ENCODE measurements at places on chromosomes 5 and 9.

DNA sequence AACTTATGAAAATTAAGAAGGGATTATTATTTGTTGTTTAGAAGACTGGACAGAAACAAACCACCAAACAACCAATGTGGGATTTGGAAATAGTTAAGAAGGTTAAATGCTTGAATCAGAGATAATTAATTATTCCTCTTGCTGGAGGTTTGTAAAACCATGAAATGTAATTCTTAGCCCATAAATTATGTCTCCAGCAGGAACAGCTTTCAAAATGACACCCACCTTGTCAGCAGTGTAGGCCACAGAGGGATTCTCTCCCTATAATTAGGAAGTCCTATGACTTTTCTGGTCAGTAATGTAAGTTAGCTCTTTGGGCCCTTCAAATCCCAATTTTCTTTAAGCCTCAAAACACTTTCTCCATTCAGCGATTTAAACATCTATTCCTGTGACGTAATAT is 63.3 kb downstream of the DRD1 start:
- no peak for DNase-seq

GRCh38 chr5:181223729-181224389 is 778 bp downstream of the TRIM41 start:
- DNase-seq, result no peak

DNA sequence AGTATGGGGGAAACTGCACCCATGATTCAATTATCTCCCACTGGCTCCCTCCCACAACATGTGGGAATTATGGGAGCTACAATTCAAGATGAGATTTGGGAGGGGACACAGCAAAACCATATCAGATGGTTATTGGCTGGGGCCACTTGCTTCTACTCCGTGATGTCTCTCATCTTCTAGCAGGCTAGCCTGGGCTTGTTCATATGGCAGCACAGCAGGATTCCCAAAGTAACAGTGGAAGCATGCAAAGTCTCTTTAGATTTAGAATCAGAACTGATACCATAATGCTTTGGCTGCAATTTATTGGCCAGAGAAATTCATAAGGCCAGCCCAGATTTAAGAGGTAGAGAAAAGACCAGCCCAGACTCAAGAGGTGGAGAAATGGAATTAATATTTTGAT is 126.2 kb downstream of the PTTG1 start:
- no peak for DNase-seq

DNA sequence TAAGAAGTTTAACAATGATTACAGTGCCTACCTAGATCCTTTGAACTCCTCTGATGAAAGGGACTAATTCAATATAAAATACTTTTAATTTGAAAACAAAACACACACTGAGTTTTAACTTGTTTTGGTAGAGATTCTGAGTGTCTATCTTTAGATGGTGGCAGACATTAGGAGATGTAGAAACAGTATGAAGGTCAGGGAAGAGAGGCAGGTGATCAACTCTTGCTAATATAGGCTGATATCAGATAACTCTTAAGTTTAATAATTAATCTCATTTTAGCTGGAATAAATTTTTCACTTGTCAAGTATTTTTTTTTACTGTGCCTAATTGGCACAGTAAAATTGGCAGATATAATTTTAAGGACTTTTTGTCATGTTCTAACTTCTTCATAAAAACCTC is 30.8 kb downstream of the POC5 start:
- DNase-seq, result no peak

DNA sequence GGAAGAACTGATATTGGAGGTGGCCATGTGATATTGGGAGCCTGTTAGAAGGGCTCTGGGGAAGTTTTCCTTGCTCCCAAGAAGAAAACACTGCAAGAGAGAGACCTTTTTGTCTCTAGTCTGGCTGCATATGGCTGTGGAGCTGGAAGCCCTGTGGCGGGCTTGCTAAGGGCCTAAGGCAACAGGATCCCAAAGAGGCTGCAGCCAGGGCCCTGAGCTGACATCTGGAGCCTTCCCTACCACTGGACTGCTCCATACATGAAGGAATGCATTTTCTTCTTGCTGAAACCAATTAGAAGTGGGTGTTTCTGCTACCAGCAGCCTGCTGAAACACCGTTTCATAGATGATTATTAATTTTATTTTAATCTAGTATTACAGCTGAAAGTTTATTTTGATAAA is 42.2 kb downstream of the GNAQ start:
- DNase-seq, result no peak

- no peak for DNase-seq
Measured at GRCh38 chr5:61397937-61398336, 65.9 kb downstream of the ZSWIM6 start.

GRCh38 chr9:113651896-113652295 is 188.4 kb downstream of the RGS3 start:
- no peak for DNase-seq

- no peak for DNase-seq
Measured at GRCh38 chr5:43042626-43043399, 2.7 kb upstream of the ANXA2R start.

DNA sequence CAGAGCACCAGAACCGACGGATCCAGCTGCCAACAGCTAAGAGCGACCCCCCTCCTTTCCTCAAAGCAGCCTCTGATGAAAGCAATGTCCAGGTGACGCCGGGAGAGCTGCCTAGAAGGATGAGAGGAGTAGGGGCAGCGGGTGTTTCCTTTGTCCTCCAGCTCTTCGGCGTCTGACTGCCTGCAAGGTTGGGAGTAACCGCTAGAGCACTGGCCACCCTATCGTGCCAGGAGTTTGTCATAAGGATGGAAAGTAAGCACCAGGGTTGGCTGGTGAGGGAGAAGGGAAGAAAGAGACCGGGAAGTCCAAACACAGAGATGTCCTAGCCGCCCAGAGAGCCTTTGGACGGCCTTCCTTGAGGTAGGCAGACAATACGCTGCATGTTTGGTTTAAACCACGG is 10.8 kb downstream of the MRPL36 start:
- DNase-seq, result no peak

DNA sequence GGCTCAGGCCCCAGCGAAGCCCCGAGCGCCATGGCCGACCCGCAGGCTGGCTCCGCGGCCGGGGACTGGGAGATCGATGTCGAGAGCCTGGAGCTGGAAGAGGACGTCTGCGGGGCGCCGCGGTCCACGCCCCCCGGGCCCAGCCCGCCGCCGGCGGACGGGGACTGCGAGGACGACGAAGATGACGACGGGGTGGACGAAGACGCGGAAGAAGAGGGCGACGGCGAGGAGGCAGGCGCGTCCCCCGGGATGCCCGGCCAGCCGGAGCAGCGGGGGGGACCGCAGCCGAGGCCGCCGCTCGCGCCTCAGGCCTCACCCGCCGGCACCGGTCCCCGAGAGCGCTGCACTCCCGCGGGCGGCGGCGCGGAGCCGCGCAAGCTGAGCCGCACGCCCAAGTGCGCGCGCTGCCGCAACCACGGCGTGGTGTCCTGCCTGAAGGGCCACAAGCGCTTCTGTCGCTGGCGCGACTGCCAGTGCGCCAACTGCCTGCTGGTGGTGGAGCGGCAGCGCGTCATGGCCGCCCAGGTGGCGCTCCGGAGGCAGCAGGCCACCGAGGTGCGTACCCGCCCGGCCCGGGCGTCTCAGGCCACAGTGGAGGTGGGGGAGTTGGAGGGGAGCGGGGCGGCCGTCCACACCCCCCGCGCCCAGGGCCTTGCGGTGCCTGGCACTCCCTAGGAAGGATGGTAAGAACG is 1.6 kb downstream of the DMRT2 start:
- no peak for DNase-seq

DNA sequence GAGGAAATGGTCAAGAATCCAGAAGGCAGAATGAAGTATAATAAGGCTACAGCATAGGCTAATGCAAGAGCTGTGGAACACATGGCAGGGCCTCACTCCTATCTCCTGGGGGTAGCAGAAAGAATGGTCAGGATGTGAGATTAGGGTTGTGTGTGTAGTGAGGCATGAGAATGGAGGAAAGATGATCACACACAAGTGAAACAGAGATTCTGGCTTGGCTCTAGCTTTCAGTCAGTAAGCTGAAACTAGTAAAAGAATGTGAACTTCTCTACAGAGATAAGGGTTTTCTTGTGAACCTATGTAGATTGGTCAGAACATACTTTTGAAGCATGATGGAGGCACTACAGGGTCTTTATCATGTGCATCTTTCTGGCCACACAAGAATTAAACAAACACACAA is 298.8 kb downstream of the ASTN2 start:
- DNase-seq, result no peak

DNA sequence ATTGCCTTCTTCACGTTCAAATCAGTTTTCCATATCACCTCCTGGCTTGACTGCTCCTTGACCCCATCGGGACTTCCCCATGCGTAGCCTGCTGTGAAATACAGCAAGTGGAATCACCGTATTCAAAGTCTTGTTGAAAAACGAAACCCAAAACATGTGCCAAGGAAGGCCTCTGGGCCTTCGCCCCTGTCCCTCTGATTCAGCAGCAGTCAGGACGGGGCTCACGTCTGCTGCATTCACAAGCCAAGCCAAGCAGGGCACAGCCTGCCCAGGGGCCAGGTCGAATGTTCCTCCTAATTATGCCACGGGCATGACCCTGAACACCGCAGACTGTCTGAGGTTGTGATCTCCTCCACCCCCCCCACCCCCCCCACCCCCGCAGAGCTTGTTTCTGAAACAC is 960 bp upstream of the CTNND2 start:
- DNase-seq, result no peak

GRCh38 chr9:27365707-27366376 is 68.9 kb upstream of the EQTN start:
- DNase-seq, result no peak

GRCh38 chr9:4220346-4220745 is 79.5 kb downstream of the GLIS3 start:
- no peak for DNase-seq
